ENCODE measurements at places on chromosomes 1 and 21. TPM values are rescaled to one million over a fixed set of nuclear protein-coding genes. Genes with fewer than 3 reads are reported as not detected.

GPR137B gene
- total RNA-seq, result 6.2 TPM

DNA sequence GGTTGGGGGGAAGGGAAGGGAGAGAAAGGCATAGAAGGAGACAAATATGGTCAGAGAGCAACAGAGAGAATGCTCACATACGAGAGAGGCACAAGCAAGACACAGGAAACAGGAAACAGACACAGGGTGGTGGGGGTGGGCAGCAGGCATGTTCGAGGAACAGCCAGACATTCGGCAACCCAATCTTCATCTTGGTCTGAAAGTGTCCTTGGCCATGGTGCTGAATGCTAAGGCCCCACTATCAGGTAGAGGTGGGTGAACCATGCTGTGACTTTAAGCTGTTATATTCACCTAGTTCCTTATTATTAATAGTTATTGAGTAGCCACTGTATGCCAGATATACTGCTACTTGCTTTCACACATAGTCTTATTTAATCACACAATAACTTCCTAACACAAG lies 109.2 kb downstream of the DDX20 start:
- no peak for DNase-seq

DNA sequence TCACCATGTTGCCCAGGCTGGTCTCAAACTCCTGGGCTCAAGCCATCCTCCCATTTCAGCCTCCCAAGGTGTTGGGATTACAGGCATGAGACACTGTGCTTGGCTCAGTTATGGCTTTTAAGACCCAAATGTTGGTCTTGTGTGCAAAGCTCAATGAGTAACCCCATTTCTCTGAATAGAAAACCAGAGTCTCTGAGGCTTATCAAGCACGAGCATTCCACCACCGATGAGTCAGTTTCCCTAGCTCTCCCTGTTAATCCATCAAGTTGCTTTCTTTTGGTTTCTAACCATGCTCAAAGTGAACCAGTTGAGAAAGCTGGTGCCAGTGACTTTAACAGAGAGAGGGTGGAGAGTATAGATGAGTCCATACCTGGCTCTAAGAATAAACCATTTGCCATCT lies 350.9 kb upstream of the ADGRL2 start:
- DNase-seq, result no peak

DNA sequence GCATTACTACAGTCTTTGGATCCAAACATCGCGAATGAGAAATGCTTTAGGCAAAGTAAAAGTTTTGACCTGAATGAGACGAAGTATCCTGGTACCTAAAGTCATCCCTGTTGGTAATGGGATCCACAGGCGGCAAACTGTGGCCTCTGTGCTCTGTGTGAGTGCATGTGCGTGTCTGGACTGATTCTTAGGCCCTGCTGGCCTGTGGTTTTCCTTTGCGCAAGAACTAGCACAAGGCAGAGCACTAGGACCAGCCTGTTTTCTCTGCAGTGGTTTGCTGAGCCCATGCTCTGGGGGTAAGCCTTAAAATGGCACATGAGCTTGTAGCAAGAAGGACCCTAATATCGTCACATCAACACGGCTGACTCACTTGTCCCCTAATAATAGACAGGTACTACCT lies 251.2 kb downstream of the DSCAM start:
- DNase-seq, result no peak

DNA sequence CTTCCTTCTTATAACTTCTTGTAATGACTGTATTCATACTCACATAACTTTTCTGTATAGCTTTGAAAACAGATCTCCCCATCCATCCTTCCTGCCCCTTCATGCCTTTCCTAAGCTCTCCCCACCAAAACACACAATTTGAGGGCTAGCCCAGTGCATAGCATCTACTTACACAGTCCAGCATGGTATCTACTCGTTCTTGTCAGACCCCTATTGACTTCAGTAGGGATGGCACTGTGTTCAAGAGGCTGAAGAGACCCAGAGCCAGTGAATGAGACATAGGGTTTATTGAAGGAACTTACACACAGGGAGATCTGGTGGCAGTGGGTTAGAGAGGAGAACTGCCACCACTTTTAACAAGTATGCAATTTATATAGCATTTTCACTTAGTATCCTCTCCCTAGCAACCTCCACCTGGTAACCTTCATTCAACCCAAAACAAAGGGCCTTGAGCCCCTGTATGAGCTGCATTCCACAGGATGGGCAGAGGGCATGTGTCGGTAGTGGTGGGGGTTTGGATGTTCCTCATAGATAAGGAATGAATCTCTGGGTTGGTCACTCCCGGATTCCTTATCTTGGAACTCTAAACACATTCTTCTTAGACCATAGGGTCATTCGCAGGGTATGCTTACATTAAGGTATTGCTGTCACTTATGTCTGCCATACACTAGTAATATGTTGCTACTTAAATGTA lies 64.9 kb upstream of the GNG12 start:
- DNase-seq, result no peak
